ENCODE measurements at places on chromosomes 13 and 19.

GRCh38 chr19:10516064-10516385 lies 1.2 kb downstream of the S1PR5 start:
- DNase-seq, result no peak

DNA sequence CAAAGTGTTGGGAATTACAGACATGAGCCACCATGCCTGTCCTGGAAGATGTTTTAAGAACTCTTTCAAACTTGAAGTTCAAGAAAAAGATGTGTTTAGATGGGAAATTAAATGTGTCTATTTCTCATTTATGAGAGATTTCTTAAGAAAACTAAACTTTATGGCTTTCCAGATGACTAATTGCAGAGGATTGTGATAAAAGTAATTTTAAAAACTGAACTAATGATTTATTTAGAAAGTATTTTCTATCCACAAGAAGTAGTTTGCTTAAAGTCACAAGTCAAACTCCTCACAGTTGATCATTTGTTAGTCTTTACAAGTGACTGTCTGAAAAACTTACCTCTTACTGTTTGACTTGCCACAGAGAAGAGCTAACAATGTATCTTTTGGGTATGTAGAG lies 89.6 kb upstream of the SPRY2 start:
- no peak for DNase-seq

- no peak for DNase-seq
Observed at GRCh38 chr19:47842941-47843340, 16.1 kb upstream of the TPRX2 start.

DNA sequence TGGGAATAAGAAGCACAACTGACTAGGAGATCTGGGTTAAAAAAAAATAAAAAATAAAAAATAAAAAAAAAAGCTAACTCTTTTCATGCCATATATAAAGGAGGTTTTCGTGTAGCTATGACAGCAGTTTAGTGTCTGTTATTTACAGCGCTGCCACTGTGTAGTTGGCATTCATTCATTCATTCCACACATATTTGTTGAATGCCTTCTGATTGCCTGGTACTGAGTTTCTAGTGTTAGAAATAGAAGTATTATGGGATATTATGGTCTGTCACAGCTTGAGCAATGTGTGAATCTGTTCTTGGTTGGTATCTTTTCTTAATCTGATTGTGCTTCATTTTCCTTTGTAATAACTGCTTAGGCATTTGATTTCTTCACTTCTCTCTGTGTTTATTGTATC lies 237.4 kb downstream of the NBEA start:
- DNase-seq, result peak; percentile 38

- no peak for DNase-seq
Observed at GRCh38 chr13:53160211-53160610, 131.6 kb downstream of the OLFM4 start.

DNA sequence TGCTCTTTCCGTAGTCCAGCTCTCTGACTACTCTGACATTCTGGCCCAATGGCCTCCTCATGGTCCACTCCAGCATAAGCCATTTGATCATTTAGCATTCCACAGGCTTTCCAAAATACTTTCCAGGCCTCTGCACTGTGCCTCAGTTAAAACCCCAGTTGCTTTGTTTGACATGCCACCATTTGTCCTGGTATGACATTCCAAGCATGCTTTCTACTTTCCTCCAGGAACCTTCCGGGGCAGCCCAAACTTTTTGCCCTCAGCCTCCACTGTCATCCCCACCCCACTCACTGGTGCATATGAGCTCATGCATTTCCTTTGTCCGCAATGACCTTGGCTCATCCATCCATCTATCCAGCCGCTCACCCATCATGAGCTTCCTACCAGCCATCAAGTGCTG lies 41.8 kb upstream of the WASF3 start:
- DNase-seq, result no peak

All from fibroblast of skin of abdomen (primary cell).